K562 (cell line): ENCODE measurements at places on chromosomes 3 and 15. TPM values are rescaled to one million over a fixed set of nuclear protein-coding genes. Genes with fewer than 3 reads are reported as not detected.

MED12L gene
- total RNA-seq = not detected in 2 replicates

GOLGA8M gene
- total RNA-seq = not detected in 2 replicates

PPP1R14D gene
- not detected in 2 replicates for total RNA-seq

FEZF2 gene
- not detected in 2 replicates for total RNA-seq

DNA sequence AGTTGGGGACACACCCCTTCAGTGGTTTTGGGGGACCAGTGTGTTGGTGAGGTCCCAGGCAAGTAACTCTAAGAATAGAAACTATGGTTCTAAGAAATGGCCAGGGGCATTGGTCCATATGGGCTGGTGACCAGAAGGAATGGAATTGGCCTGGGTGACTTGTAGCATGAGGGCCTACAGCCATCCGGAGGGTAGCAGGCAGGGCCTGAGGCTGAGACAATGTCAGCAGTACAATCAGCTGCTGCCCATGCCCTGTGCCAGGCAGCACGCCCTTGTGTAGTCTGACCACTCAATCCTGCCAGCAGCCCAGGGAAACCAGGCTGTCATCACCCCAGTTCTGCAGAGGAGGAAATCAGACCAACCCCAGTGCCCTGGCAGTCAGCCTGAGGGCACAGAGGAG, 100.6 kb downstream of the DNAJB8 start:
- no peak overlapping the region for H3K4me3 ChIP-seq
- no peaks in the 10 kb centered on the region for H3K4me1 ChIP-seq
- no peak overlapping the region for H3K27ac ChIP-seq
- H3K36me3 ChIP-seq = no peaks in the 10 kb centered on the region
- H3K27me3 ChIP-seq = no peaks in the 10 kb centered on the region

- H3K36me3 ChIP-seq = no peaks in the 10 kb centered on the region
- H3K4me1 ChIP-seq = peaks cover 5% of the 10 kb centered on the region
- no peak overlapping the region for H3K4me3 ChIP-seq
- H3K27ac ChIP-seq = no peak overlapping the region
- DNase-seq = no peak
- peaks cover 28% of the 10 kb centered on the region; the same call in 2 of the 3 replicates for H3K27me3 ChIP-seq
These were observed 90.2 kb downstream of the ANP32A start for GRCh38 chr15:68730471-68730919.

GRCh38 chr3:137767538-137768360, 3.6 kb downstream of the SOX14 start:
- no peaks in the 10 kb centered on the region for H3K4me1 ChIP-seq
- H3K36me3 ChIP-seq = no peaks in the 10 kb centered on the region
- no peak for DNase-seq
- no peak overlapping the region for H3K4me3 ChIP-seq

DNA sequence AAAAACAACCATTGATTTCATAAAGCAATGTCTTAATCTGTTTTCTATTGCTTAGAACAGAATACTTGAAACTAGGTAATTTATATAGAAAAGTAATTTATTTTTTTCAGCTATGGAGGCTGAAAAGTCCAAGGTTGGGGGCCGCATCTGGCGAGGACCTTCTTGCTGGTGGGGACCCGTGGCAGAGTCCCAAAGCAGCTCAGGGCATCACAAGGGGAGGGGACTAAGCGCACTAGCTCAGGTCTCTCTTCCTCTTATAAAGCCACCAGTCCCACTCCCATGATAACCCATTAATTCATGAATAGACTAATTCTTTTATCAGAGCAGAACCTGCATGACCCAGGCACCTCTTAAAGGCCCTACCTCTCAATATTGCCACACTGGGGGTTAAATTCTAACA, 87.2 kb upstream of the KLF13 start:
- H3K36me3 ChIP-seq = no peaks in the 10 kb centered on the region
- H3K27me3 ChIP-seq = 0 out of 3 replicates have a peak, but pooled peaks cover 2% of the 10 kb centered on the region
- peaks cover 4% of the 10 kb centered on the region; the same call in 2 of the 3 replicates for H3K4me1 ChIP-seq
- H3K27ac ChIP-seq = no peak overlapping the region

GRCh38 chr15:80503319-80503952, 99.3 kb downstream of the ARNT2 start:
- peaks cover 47% of the 10 kb centered on the region for H3K27me3 ChIP-seq
- no peak overlapping the region for H3K4me3 ChIP-seq
- no peaks in the 10 kb centered on the region for H3K4me1 ChIP-seq
- no peak overlapping the region for H3K27ac ChIP-seq
- DNase-seq = no peak
- no peaks in the 10 kb centered on the region for H3K36me3 ChIP-seq

DNA sequence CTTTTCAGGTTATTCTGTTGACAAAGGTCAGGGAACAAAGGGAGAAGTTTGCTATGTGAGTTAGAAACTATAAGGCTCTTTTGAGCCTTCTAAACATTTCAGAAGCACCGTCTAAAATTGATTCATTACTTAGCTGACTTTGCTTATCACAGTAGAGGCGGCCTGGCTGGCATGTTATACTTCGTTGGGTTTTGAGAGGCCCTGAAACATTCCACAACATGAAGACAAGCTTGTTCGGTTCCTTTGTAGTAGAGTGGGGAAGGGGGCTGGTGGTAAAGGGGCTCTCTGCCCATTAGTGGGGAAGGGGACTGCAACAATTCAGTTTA, 23.6 kb downstream of the ZBTB38 start:
- H3K36me3 ChIP-seq = peaks cover 35% of the 10 kb centered on the region; the same call in 2 of the 3 replicates
- no peak overlapping the region for H3K27ac ChIP-seq
- no peaks in the 10 kb centered on the region for H3K4me1 ChIP-seq
- no peaks in the 10 kb centered on the region for H3K27me3 ChIP-seq
- no peak for DNase-seq

DNA sequence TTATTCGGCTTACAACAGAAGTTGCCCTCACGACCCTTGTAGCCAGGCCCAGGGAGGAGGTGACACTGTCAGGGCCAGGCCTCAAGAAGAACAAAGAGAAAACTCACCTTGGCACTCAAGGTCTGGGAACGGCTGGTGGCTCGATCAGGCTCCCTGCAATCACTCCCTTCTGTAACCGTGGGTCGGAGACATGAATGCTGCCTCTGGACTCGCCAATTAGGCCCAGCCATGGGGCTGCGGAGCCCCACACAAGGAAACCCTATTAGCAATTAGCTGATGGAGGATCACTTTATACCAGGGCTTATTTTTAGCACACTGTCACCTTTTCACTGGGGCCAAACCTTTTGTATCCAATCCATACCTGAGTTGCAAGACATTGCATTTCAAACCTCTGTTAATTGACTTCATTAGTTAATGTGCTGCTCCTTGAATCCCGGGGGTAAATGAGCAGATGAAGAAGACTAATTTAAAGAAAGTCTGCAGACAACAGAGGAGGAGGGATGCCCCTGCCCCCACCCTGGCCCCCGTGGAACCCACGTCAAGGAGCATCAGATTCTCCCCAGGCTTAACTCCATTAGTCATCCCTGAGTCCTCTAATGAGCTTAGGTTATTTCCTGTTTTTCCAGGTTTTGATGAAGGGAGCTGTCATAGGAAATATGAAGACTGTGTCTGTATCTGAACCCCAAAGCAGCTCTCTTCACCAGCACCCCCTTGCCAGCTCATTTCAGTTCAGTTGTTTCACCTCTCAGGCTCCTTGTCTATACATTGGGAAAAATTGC, 255.3 kb downstream of the RORA start:
- no peaks in the 10 kb centered on the region for H3K36me3 ChIP-seq
- H3K27me3 ChIP-seq = no peaks in the 10 kb centered on the region; the same call in 1 of the 2 replicates
- no peak overlapping the region for H3K27ac ChIP-seq
- no peak for DNase-seq
- no peaks in the 10 kb centered on the region for H3K4me1 ChIP-seq
- H3K4me3 ChIP-seq = no peak overlapping the region

DNA sequence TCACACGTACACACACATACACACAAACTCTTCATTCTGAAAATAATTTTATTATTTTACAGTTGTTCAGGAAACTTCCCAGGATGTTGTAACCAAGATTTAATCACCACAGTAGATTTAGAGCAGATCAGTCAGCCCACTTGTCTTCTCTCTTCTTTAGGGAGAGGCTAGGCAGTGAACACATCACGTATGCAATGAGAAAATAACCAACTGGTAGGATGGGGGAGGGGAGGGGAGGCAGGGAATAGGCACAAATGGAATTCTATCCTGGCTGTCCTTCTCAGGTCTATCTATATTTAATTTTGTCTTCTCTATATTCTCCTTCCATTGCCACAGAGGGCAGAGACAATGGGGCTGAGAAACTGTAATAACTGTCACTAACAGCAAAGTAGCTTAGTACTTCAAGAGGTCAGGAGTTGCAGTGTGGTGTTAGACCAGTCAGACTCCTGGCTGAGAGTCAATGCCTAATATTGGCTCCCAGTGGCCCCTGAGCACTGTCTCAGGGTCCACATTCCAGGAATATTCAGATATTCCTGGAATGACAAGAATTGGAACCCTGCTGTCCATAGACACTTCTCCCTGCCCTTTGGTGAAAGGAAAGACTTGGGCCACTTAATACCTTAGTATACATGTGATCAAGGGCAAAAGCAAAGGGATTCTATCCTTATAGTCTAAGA, 2.6 kb upstream of the HCLS1 start:
- H3K27ac ChIP-seq = no peak overlapping the region
- no peak overlapping the region for H3K4me3 ChIP-seq
- DNase-seq = no peak
- H3K27me3 ChIP-seq = no peaks in the 10 kb centered on the region
- H3K36me3 ChIP-seq = peaks cover 26% of the 10 kb centered on the region; the same call in 2 of the 3 replicates

DNA sequence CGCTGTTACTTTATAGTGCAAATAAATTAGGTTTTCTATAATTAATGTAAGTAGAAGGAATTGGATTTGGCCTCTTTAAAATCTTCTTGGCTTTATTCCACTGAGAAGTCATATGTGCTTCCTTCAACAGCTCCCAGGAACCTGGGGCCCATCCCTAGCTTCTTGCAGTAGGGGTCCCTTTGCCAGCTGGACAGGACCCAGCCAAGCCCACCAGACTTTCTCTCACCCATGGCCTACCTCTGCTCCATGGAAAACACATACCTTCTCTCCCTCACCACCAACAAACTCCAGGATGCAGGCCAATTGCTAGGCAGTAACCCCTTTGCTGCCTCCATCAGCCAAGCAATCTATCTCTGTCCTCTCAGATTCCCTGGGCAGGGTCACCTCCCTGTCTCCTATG, 84.0 kb downstream of the RSL24D1 start:
- H3K27me3 ChIP-seq = no peaks in the 10 kb centered on the region
- no peaks in the 10 kb centered on the region for H3K4me1 ChIP-seq
- no peak overlapping the region for H3K4me3 ChIP-seq
- no peak for DNase-seq

DNA sequence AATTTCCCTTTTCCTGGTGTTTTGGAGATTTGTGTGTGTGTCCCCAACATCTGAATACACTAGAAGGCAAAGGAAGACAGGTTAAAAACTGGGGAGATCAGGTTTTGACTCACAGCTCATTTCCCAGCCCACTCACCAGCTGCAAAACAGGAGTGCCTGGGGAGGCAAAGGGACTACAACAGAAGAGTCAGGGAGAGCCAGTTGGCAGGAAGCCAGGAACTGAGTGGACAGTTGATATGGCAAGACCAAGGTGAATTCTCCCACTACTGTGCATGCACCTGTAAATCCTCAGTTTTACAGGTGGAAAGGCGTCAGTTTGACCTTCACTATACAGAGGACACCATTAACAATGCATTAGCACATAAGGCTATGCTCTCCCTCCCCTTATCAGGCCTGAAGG, 901.5 kb upstream of the SEMA6D start:
- no peak overlapping the region for H3K27ac ChIP-seq
- H3K4me1 ChIP-seq = no peaks in the 10 kb centered on the region
- H3K27me3 ChIP-seq = no peaks in the 10 kb centered on the region
- DNase-seq = no peak

DNA sequence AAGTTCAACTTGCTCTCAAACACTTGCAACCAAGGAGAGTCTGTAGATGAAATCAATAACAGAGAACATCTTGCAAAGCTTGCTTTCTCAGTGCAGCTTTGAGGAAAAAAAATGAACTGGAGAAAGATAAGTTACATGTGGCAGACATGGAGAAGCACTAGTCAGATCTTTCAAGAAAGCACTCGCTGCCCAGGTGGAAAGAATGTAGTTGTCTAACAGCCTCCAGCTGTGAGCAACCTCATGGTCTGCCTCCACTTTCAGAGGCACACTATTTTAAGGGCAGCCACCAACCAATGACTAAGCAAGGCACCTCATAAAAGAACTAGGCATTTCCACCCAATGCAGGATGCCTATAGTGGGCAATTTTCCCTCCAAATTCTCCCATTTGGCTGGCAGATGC, 125.4 kb upstream of the CPNE4 start:
- H3K36me3 ChIP-seq = no peaks in the 10 kb centered on the region
- no peak for DNase-seq
- no peak overlapping the region for H3K4me3 ChIP-seq
- no peak overlapping the region for H3K27ac ChIP-seq

DNA sequence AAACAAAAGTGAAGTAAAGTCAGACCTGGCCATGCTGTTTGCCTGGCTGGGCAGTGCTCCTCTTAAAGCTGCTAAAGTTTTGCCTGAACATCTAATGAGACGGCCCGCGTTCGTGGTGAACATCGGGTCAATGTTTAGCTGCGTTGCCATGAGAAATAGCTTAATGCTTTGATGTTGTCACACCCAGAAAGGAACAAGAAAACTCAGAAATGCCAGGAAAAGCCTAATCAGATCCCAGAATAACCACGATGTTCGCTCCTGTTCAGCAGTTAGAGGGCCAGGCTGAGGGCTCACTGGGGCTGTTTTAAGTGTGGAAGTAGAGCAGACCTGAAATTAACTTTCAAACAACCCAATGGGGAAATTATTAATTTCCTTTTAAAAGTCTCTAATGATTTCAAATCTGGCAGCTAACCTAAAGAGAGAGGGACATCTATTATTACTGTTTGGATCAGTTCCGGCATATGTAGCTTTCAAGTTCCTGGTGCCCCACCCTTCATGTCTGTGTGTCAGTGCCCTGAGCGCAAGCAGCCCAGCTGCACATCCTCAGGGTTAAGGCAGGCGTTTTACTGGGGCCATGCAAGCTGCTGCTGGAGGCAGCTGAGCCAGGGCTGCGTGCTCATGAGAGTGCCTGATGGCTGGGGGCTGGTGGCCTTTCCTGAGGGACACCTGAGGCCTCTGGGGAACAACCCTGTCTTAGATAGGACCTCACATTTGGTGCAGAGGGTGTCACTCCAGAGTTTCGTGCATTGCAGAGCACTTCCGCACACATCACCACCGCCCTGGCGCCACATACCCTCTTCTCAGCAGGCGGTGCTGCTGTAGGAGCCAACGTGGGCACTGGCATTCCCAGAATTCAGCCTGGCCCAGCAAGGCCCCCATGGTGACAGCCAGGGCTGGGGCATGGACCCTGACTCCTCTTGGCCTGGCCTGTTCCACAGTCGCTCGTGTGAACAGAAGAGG, 76.6 kb downstream of the LRRK1 start:
- H3K27me3 ChIP-seq = peaks cover 30% of the 10 kb centered on the region
- H3K4me3 ChIP-seq = no peak overlapping the region
- no peaks in the 10 kb centered on the region for H3K36me3 ChIP-seq
- no peak for DNase-seq
- no peaks in the 10 kb centered on the region; the same call in 1 of the 2 replicates for H3K4me1 ChIP-seq

- H3K27ac ChIP-seq = no peak overlapping the region
- no peaks in the 10 kb centered on the region for H3K36me3 ChIP-seq
- no peaks in the 10 kb centered on the region for H3K27me3 ChIP-seq
These were observed 41.4 kb upstream of the THBS1 start for GRCh38 chr15:39539466-39539865.
